ENCODE measurements at places on chromosomes 1 and 21.

DNA sequence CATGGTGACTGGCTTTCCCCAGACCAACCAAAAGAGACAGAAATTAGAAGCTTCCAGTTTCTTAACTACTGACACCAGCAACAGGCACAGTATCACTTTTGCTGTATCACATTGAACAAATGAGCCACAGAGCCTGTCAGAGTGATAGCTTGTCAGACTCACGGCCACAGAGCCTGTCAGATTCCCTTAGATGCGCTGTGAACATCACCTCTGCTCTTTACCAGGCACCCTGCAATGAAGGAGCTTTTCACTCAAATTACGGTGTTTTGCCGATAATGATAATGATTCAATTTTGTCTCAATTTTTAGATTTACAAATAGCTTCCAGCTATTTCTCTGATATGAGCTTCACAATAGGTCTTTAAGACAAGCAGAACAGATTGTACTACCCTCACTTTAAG lies 107.9 kb upstream of the GNG12 start:
- DNase-seq: no peak

- no peak for DNase-seq
Observed at GRCh38 chr1:35433714-35434113, 123.5 kb downstream of the KIAA0319L start.

GRCh38 chr1:25532970-25533369 lies 10.4 kb upstream of the LDLRAP1 start:
- DNase-seq: no peak

DNA sequence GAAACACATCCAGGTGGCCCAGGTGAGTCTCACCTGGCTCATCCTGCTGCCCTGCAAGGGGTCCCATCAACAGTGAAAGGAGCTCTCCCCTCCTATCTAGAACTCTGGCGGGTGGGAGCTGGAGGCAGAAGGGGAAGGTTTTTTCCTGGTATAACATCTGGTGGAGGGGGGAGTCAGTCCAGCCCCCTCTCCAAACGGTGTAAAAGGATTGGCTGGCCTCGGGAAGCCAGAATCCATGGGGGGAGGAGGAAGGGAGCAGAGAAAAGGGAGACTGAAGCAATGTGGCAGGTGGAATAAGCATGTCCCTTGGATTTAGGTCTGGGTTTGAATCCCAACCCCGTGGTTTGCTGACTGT lies 1.2 kb upstream of the CAMK2N1 start:
- no peak for DNase-seq

GRCh38 chr1:7331926-7332535 lies 439.1 kb upstream of the VAMP3 start:
- DNase-seq: no peak

- DNase-seq: no peak
Observed at GRCh38 chr1:176876966-176877515, 287.5 kb downstream of the ASTN1 start.

- no peak for DNase-seq
Observed at GRCh38 chr1:44707112-44707881, 23.7 kb downstream of the RNU5D-1 start.

GRCh38 chr1:54962612-54963395 lies 17.6 kb upstream of the TMEM61 start:
- no peak for DNase-seq

DNA sequence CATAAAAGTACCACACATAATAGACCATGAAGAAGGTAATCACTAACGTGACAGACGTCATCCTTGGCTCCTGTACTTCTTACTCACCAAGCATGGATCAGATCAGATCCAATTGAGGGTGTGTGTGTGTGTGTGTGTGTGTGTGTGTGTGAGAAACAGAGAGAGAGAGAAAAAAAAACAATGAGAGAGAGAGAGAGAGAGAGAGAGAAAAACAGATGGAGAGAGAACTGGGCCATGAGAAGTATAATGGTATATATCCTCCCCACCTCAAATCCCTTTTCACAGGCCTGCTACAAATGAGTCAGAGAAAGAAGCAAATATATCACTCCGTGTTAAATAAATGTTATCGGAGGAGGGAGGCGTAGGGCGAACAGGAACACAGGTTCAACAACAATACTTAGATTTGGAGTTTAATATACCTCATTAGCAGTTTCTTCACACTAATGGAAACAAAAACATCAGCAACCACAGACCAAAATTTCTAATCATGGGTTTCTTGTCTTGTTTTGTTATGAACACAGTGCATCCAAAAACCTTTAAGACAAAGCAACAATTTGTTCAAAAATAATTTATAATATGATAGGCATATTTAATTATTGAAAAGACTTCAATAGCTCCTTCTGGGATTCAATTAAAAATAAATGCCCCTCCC lies 45.3 kb downstream of the TIAM1 start:
- DNase-seq: no peak

- DNase-seq: no peak
Observed at GRCh38 chr21:36126208-36126565, 8.7 kb upstream of the CBR3 start.

GRCh38 chr1:2956576-2956975 lies 64.7 kb upstream of the ACTRT2 start:
- DNase-seq: no peak

GRCh38 chr1:245687636-245688535 lies 533.1 kb downstream of the KIF26B start:
- DNase-seq: no peak

GRCh38 chr1:154758346-154758745 lies 111.7 kb downstream of the KCNN3 start:
- no peak for DNase-seq

DNA sequence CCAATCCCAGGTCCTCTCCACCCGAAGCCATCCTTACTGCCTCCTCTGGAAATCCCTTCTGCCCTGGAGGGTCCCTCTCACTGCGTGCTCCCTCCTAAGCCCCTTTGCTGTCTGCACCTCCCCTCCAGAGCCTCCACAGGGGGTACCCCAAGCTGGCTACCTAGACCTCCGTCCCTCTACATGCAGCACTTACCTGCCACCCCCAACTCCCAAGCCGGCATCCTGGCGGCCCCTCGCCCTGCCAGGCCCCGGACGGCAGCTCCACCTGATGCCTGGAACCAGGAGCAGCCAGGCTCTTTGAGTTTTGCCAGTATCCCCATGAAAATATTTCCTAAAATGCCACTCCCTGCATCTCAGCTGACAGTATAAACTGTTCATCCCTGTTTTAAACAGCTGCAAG lies 4.1 kb downstream of the PRDM15 start:
- DNase-seq: no peak

DNA sequence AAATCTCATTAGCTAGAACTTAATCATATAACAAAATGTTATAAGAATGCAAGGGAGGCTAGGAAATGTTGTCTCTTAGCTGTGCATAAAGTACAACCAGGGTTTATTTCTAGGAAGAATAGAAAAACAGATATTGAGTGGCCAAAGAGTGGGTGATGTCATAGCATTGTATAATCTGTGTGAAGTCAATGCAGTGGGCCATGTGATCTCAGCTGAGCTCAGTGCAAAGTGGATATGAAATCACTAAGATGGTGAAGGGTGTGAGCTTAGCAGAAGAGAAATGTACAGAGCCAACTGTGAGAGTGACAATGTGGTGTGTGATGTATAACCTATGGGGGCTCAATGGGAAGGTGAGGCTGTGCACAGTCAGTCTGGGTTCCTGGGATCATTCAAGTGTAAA lies 29.7 kb upstream of the DUSP23 start:
- no peak for DNase-seq

- no peak for DNase-seq
Observed at GRCh38 chr1:225476538-225476988, 48.7 kb upstream of the LBR start.

GRCh38 chr1:7295946-7296345 lies 475.1 kb upstream of the VAMP3 start:
- DNase-seq: no peak

DNA sequence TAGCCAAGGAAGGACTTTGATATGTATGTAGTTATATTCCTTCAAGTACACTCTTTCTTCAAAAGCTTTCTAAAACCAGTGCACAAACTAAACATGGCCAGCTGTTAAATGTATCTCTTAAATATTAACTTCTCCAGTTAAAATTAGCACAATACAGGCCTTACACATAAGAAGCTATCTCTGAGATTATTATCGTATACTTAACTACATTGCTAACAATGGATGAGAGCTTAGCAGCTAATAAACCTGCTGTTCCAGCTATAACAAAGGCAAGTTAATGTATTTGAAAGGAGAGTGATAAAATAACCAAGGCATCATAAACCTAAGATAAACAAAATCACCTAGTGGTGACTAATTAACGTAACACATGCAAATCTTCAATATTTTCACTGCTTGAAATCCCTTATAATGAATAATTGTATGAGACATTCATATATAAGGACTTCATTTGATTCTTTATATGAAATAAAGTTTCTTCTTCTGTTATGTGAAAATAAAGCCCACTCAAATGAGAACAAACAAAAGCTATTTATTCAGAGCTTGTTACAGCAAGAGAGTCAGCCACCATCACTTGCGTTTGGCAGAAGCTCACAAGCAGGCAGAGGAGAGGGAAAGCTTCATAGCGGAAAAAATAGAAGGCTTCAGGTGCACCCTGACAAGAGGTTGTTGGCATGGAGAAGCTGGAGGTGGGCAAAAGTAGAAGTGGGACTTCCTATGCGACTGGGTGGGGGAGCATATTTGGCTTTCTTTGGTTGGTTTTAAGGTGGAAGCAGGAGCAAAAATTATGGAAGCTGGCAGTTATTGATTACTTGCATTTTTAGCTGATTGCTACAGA lies 274.1 kb upstream of the CHRM3 start:
- no peak for DNase-seq

DNA sequence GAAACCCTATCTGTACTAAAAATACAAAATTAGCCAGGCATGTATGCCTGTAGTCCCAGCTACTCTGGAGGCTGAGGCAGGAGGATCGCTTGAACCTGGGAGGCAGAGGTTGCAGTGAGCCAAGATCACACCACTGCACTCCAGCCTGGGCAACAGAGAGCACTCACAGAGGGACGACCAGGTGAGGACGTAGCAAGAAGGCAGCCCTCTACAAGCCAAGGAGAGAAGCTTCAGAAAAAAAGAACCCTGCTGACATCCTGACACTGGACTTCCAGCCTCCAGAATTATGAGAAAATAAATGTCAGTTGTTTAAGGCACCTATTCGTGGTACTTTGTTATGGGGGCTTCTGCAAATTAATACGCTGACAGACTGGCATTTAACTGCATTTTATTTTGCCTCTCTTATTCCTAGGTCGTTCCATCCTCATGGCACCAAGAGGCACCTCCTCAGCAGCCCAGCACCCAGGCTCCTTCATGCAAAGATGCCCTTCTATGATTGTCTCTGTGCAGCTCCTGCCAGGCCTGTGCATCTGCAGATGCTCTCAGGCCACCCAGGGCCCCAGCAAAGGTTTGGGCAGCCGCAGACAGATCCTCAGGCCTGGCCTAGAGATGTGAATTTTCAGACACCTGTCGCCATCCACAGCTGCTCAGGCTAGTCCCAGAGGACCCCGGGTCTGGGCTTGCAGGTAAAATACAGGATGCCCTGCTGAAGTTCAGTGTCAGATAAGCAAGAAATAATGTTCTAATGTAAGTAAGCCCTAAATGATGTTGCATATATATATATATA lies 86.0 kb upstream of the COX20 start:
- no peak for DNase-seq

GRCh38 chr1:75203415-75204277 lies 69.5 kb downstream of the LHX8 start:
- peak; percentile 3 for DNase-seq

DNA sequence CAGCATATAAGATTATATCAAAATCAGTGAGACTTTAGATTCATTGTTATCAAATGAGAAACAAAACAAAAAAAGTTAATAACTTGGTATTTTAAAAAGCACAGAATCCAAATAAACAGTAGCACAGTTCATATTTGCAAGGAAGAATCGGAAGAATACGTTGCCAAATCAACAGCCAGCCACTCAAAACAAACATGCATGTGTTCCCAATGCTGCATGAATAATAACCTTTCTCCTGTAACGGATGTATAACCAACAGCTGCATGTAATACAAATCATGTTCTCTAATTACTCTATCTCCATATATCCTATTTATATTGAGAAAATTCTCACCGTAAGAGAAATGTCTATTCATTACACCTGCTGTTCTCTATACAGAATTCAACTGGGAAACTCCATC lies 98.9 kb upstream of the FOXD3 start:
- DNase-seq: no peak

GRCh38 chr1:2969845-2970291 lies 51.4 kb upstream of the ACTRT2 start:
- DNase-seq: no peak

GRCh38 chr1:204438628-204439027 lies 27.0 kb upstream of the PPP1R15B start:
- DNase-seq: no peak

- DNase-seq: no peak
Observed at GRCh38 chr1:33524586-33524985, 52.1 kb downstream of the ZSCAN20 start.

GRCh38 chr1:245762396-245762910 lies 607.7 kb downstream of the KIF26B start:
- no peak for DNase-seq

Measured in putamen (tissue), 1 donor.